ENCODE measurements at places on chromosomes 1 and 21.

DNA sequence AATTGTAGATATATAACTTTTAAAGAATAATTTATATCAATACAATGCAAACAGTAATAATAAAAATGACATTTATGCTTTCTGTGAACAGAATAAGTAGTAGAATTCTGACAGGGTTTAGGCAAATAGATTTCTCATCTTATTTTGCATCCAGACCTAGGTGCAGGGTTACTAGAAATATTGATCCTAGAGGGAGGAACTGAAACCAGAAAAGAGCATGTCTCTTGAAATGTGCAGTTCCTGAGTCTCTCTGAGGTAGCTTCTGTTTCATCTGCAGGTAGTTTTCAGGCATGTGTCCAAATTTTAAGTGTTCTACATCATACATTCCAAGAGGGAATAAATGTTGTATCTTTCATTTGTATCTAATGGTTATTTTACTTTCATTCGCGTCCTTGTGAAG lies 631.9 kb upstream of the ADGRL4 start:
- no peak for DNase-seq

GRCh38 chr1:24900486-24900849 lies 29.6 kb downstream of the RUNX3 start:
- DNase-seq: peak; percentile 65

DNA sequence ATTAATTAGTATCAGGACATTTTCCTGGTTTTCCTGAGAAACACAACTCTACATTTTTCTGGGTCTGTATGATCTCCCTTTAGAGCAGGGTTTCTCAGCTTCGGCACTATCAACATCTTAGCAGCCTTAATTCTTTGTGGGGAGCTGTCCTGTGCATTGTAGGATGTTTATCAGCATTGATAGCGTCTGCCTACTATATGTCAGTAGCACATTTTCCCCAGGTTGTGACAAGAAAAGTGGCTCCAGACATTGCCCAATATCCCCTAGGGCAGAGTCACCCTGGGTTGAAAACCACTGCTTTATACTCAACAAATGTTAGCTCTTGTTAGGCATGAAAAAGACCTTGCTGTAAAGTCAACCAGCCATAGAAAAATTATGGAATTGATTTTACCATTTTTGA lies 195.1 kb upstream of the FMN2 start:
- no peak for DNase-seq

- no peak for DNase-seq
Measured at GRCh38 chr21:45505416-45506021, 36.7 kb downstream of the SLC19A1 start.

GRCh38 chr1:116157096-116157495 lies 45.9 kb downstream of the MAB21L3 start:
- no peak for DNase-seq
